Osteocyte (in vitro differentiated cells): ENCODE measurements at places on chromosomes 12 and 14.

DNA sequence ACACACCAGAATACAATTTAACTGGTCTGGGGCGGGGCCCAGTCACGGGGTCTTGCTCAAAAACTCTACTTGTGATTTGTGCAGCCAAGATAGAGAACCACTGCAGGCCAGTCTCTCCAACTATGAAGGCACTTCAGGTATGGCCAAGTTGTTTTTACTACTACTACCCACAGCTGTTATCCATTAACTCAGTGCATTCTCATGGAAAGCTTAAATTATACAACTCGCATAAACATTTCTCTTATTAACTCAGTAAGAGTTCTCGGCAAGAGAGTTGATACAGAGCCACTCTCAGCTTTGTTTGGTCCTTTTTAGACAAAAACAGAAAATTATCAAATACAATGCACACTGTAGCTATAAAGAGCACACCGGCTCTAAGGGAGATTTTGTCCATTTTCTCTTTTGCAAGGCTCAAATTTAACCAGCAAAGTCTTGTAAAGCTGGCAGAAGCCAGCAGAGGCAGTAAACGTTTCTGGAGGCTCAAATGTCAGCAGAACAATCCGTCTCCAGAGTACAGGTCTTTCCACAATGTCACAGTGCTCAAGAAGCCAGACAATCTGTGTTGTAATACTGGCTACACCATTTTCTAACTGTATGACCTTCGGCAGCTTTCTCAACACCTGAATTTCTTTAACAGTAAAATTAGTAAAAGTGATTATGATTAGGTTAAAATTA, 85.9 kb downstream of the PTGER2 start:
- no peak for DNase-seq

DNA sequence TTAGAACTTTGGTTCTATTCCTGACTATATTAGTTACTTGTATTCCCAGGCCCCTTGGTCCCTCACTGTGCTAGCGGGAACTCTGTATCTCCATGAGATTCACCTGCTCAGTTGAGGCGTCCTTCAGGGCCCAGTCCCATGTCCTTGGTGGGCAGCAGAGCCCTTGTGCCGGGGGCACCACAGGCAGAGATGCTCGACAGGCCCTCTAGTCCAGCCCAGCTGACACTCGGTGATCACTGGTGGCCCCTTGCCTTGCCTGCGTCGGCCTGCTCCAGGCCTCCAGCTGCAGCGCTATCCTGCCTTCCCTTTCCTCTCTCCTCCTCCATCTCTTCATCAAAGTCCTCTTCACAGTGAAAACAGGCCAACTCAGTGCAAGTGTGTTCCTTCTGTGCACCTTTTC, 70.0 kb downstream of the ANKRD9 start:
- DNase-seq, result no peak

DNA sequence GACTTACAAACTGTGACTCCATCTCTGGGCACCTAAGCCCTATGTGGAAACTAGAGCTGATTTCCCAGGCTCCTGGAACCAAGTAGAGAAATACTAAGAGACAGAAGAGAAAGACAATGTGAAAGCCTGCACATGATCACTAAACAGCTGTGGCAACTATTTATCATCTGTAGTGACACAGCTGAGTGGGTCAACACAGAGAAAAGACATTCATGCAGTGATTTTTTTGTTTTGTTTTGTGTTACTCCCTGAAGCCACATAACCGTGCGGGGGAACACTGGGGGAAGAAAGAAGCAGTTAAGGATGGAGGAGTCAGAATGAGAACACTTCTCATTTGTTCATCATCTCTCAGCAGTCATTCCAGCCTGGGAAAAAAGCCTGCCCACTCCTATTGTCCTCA, 1.5 kb downstream of the PRR4 start:
- DNase-seq, result no peak

DNA sequence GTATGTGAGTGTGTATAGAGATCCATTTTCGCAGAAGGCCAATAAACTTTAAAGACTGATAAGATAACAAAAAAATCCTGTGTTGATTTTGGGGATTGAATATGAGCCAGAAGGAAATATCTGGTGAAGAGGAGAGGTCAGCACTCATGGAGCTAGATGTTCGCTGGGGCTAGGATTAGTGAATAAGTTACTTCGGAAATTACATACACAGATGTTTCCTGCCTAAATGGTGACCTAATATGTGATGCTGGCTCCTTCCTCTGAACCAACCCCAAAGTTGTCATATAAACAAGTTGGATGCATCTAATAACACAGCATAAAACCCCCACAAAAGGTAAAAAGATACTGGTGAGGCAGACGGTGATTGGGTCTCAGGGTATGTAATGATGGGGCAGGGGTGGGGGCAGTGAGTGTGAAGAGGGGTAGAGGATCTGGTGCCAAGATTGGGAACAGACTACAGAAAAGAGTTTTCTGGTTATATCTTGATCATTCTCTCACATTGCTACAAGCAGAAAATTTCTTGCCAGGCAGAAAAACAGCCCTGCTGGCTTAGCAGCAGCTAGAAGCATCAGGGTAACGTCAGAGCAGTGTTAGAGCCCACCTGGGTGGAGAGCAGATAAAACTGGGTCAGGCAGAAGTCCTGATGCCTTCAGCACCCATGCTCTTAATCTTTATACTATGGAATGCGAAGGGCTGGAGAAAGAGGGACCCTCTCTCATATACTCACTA, 140.4 kb upstream of the GZMB start:
- DNase-seq, result no peak

GRCh38 chr12:28583701-28584261, 393.5 kb downstream of the CCDC91 start:
- DNase-seq, result no peak

DNA sequence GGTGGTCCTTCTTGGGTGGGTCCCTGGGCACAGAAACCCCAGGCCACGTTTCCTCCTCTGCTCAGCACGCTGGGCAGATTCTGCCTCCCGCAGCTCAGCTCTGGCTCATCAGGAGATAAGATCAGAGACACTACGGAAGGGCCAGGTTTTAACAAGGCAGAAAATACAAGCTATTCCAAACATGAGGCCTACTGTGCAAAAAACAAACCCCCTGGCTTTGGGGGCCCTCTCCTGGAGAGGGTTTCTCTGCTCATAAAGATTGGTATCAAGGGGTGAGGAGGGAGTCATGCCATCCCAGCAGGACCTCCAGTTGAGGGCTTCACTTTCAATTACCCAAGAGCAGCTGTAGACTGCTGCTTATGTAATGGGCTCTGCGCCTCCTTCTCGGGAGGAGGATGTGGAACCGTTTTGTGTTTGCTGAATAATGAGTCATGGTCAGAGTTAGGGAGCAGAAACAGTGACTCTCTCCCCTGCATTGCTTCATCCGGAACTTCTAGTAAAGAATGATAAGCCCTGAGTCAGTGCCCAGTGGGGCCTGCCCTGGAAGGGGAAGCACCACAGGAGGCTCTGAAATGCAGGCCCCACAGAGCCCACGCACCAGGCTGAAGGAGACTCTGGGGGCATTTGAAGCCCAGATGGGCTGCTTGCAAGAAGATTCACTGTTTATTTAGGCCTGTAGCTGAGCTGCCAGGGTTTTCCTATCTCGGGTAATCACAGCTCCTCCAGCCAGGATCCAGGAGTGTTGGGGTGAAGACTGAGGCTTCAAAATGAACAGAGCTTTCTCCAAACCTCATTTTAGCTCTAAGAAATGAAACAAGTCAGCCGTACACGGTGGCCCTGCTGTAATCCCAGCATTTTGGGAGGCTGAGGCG, 79.3 kb downstream of the SSPN start:
- peak; percentile 88 for DNase-seq

- no peak for DNase-seq
Measured at GRCh38 chr14:68969278-68970033, 9.6 kb downstream of the ACTN1 start.

DNA sequence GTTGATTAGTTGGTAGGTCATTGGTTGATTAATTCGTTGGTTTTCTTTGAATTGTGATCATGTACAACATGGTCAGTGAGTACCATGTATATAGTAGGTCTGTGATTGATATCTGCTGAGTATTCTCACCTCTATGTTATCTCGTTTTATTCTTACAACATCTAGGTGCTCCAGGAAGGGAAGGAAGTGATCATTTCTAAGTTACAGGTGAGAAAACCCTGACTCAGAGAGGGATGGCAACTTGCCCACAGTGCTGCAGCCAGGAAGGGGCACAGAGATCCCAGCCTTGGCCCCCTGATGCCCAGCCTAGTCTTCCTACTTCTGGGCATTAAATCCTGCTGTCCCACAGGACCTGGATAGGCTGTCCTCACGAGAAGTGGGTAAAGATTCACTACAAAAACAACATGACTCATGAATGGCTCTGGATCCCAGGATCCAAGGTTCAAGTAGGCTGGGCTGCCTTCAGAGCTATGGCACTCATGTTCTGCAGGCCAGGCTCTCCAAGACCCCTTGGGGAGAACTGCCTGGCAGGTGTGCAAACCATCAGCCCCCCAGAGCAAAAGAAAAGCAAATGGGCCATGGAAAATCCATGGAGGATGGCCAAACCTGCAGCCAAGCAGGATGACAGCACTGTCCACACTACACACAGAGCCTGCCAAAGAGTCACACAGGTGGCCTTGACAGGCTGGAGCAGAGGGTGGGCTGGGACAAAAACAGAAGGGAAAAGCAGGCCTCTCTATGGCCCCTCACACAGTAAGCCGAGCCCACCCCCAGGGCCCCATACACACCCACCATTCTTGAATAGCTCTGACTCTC, 146.2 kb downstream of the BCL11B start:
- DNase-seq, result peak; percentile 59

GRCh38 chr12:69630191-69630590, 19.5 kb upstream of the LRRC10 start:
- no peak for DNase-seq

DNA sequence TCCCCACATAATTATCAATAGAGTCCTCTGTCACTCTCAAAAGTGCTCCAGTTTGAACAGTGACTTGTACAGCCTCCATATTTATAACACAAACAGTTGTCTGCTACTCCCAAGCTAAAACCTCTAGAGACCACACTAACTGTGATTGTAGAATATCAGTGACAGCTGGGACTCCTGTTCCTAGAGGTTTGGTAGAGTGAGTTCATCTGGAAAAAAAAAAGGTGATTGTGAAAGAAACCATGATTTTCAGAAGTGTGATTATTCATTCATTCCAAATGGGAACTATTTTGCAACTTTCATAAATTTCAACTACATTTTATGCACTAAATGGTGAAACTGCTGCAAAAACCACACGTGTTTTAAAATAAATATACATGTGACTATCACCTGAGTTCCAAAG, 128.0 kb upstream of the PLXNC1 start:
- no peak for DNase-seq

DNA sequence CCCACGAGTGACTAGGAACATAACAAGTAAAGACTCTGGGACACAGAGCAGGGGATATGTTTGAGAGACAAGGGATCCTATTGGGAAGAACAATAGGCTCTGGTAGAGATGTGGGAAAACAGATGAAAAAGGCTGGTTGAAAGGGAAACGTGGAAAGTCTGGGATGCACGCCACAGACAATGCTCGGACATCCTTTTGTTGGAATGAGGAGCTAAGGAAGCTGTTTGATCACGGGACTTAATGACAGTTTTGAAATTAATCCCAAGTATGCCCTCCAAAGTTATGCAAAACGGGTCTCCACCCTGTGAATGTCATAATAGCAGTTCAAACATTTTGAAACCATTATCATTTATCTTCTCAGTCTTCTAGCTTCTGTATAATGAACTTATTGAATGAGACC, 31.7 kb upstream of the ANO2 start:
- DNase-seq, result no peak

- no peak for DNase-seq
Measured at GRCh38 chr14:66104486-66104885, 381.7 kb upstream of the CCDC196 start.

- no peak for DNase-seq
Measured at GRCh38 chr12:71476513-71476912, 36.9 kb downstream of the LGR5 start.

GRCh38 chr12:9037431-9037830, 48.1 kb downstream of the KLRG1 start:
- no peak for DNase-seq

DNA sequence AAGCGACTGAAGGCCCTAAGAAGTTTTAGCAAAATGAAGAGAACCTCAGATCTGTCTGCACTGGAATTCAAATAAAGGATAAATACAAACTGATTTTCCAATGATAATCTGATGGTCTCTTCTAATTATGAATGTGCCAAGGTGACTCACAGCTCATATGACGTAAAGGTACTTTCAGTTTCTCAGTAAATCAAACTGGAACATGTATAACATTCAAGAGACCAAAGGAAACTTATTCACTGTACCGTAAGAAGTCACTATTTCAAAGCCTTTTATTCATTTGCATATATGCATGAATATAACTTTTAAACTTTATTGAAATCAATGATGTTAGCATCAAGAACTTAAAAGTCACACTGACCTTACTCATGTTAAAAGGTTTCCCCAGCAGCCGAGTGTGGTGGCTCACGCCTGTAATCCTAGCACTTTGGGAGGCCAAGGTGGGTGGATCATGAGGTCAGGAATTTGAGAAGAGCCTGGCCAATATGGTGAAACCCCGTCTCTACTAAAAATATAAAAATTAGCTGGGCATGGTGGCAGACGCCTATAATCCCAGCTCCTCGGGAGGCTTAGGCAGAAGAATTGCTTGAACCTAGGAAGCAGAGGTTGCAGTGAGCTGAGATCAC, 52.2 kb downstream of the ATXN2 start:
- DNase-seq, result no peak

DNA sequence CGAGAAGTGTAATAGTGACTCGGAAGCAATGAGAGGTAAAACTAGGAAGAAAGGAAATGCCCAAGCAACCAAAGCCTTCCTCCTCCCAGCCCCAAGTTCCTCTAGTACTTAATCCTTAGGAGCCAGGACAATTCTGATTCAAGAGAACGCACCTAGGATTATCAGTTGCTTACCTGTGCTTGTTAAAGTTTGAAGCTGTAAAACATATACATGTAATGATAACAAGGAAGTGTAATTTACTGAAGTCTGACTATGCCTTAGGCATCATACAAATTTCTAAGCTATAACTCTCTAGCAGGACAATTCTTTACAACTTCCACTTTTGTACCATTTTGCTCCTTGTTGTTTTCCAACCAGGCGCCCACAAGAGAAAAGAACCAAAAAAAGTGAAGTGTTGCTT, 92.8 kb upstream of the OSBPL8 start:
- no peak for DNase-seq

GRCh38 chr12:27123642-27124041, 41.3 kb upstream of the C12orf71 start:
- DNase-seq, result no peak

GRCh38 chr12:69309461-69309860, 38.7 kb upstream of the LYZ start:
- no peak for DNase-seq

GRCh38 chr14:91103116-91103515, 10.8 kb upstream of the DGLUCY start:
- DNase-seq, result no peak

GRCh38 chr14:54775486-54776140, 127.0 kb downstream of the GCH1 start:
- no peak for DNase-seq

- no peak for DNase-seq
Measured at GRCh38 chr12:42091769-42092168, 52.9 kb downstream of the GXYLT1 start.

DNA sequence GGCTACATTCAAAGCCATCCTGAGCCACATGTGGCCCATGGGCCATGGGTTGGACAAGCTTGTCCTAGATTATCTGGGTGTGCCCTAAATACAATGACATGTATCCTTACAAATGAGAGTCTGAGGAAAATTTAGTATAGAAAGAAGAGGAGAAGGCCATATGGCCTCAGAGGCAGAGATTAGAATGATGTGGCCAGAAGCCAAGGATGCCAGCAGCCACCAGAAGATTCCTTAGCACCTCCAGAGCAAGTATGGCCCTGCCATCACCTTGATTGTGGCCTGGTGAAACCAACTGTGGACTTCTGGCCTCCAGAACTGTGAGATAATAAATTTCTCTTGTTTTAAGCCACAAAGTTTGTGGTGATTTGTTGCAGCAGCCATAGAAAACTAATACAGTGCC, 436.9 kb downstream of the RGS6 start:
- no peak for DNase-seq
